ENCODE measurements at places on chromosomes 7 and 10. TPM values are rescaled to one million over a fixed set of nuclear protein-coding genes. Genes with fewer than 3 reads are reported as not detected.
A peak's percentile ranks its signal among the peaks of the same experiment; 100 is the strongest.

- H3K36me3 ChIP-seq: no peaks in the 10 kb centered on the region
- peaks cover 4% of the 10 kb centered on the region for H3K4me1 ChIP-seq
- no peaks in the 10 kb centered on the region for H3K27me3 ChIP-seq
- no peak for DNase-seq
- H3K27ac ChIP-seq: no peak overlapping the region
Measured at GRCh38 chr7:12722636-12723605, 35.5 kb downstream of the ARL4A start.

Gene COL1A2
- 300 TPM for total RNA-seq

GRCh38 chr10:4740471-4740870, 85.5 kb upstream of the AKR1E2 start:
- no peaks in the 10 kb centered on the region for H3K27me3 ChIP-seq
- no peak for DNase-seq
- no peak overlapping the region for H3K4me3 ChIP-seq
- H3K4me1 ChIP-seq: no peaks in the 10 kb centered on the region

Gene BLVRA
- 62.9 TPM for total RNA-seq

DNA sequence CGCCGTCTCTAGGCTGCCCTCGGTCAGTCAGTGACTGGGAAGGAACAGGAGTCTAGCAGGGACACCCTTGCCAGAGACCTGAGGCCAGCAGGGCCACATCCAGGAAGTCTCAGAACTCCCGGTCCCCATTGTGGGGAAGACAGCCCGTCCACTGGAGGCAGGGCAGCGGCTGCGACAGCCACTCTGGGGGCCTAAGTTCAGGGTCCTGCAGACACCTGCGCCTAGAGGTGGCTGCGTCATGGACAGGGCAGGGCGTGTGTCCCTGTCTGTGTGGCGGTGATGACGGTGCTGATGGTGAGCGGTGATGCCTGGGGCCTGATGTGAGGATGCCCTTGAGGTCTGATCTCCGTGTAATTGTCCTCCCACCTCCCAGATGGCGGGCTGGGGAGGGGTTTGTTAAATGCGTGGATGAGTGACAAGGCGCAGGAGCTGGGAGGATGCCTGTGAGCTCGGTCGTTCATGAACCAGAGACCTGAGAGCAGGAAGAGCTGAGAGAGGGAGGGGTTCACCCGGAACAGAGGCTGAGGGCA, 537.9 kb upstream of the FOXK1 start:
- H3K4me3 ChIP-seq: peak overlapping the region; percentile 7
- no peak for DNase-seq
- H3K36me3 ChIP-seq: no peaks in the 10 kb centered on the region
- H3K27ac ChIP-seq: peak overlapping the region; percentile 2

GRCh38 chr7:151058781-151059366, 515 bp upstream of the SLC4A2 start:
- peak overlapping the region; percentile 97 for H3K27ac ChIP-seq
- peak overlapping the region; percentile 81 for H3K4me3 ChIP-seq
- DNase-seq: no peak
- H3K36me3 ChIP-seq: no peaks in the 10 kb centered on the region
- H3K4me1 ChIP-seq: peaks cover 24% of the 10 kb centered on the region
- no peaks in the 10 kb centered on the region for H3K27me3 ChIP-seq

DNA sequence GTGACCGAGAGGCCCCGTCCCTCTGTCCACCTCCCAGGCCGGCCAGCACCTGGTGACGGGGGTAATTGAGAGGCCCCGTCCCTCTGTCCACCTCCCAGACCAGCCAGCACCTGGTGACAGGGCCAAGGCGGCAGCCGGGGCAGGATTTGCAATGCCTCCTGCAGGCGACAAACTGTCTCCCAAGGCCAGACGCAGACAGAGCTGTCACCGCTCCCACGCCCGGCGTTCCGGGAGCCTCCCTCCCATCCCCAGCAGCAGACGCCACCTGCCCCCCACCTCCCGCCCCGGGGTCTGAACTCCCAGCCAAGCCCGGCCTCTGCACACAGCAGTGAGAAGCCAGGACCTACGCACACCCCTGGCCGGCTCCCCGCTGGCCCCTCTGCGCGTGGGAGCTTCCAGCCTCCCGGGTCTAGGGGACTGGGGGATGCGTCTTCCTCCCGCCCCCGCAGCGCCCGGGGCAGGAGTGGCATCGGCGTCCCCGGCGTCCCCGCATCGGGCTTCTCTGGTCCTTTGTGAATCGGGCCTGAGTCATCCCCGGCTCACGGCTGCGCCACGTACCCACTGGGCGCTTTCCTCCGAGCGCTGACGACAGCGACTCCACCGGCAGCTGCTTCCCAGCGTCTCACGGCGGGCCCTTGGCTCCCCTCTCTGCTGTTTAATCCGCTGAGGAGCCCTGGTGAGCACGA, 95.1 kb upstream of the DIP2C start:
- DNase-seq: peak; percentile 67
- peak overlapping the region; percentile 42 for H3K4me3 ChIP-seq

GRCh38 chr10:129774082-129774735, 189.9 kb downstream of the EBF3 start:
- no peaks in the 10 kb centered on the region for H3K4me1 ChIP-seq
- no peaks in the 10 kb centered on the region for H3K36me3 ChIP-seq
- no peak overlapping the region for H3K4me3 ChIP-seq
- no peak overlapping the region for H3K27ac ChIP-seq

- no peaks in the 10 kb centered on the region for H3K27me3 ChIP-seq
- no peak overlapping the region for H3K4me3 ChIP-seq
- peaks cover 4% of the 10 kb centered on the region for H3K4me1 ChIP-seq
- no peak overlapping the region for H3K27ac ChIP-seq
Measured at GRCh38 chr7:66497346-66497745, 131.3 kb upstream of the KCTD7 start.

- H3K27ac ChIP-seq: no peak overlapping the region
- no peak overlapping the region for H3K4me3 ChIP-seq
- no peaks in the 10 kb centered on the region for H3K36me3 ChIP-seq
- no peaks in the 10 kb centered on the region for H3K4me1 ChIP-seq
- no peak for DNase-seq
- no peaks in the 10 kb centered on the region for H3K27me3 ChIP-seq
Measured at GRCh38 chr10:80579849-80580637, 42.3 kb downstream of the SH2D4B start.

GRCh38 chr10:70596860-70597809, 5.4 kb downstream of the PRF1 start:
- no peaks in the 10 kb centered on the region for H3K4me1 ChIP-seq
- H3K4me3 ChIP-seq: no peak overlapping the region
- DNase-seq: no peak
- no peak overlapping the region for H3K27ac ChIP-seq
- H3K27me3 ChIP-seq: no peaks in the 10 kb centered on the region

DNA sequence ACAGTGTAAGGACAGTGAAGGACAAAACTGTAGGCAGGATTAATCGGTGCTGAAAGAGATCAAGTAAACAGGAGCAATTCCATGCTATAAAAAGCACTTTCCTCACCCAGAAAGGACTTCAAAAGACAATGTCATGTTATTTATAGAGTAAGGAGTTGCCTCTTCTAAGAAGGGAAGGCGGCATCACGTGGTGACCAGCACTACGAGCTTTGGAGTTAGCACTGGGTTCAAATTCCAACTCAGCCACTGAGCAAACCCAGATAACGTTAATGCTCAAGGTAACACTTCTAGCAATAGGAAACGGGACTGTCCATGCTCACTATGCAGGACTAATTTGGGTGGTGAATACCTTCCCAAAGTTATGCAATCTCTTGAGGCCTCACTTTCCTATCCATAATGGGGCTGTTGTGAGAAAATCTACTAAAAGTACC, 715 bp upstream of the PANK1 start:
- H3K36me3 ChIP-seq: no peaks in the 10 kb centered on the region
- DNase-seq: no peak
- H3K4me3 ChIP-seq: peak overlapping the region; percentile 80
- peak overlapping the region; percentile 70 for H3K27ac ChIP-seq

Gene FGFR2
- 44.3 TPM for total RNA-seq

DNA sequence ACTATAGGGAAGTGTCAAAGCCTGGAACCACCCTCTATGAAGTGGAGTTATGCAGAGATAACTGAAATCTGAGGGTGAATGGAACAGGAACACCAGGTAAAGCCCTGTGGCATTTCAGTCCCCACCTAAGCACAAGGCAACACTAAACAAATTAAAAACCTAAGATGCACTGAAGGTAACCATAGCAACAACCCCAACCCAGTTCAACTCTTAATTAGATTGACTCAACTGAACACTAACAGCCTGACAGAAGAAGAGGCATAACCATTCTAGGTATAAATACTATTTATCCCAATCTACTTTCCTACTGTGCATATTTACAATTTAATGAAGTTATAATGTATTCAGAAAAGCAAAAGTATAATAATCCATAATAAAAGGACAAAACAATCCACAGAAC, 9.2 kb upstream of the GIMAP5 start:
- no peak for DNase-seq
- H3K27ac ChIP-seq: no peak overlapping the region
- H3K27me3 ChIP-seq: no peaks in the 10 kb centered on the region
- no peak overlapping the region for H3K4me3 ChIP-seq
- H3K4me1 ChIP-seq: no peaks in the 10 kb centered on the region

GRCh38 chr7:144869082-144869481, 33.2 kb upstream of the TPK1 start:
- DNase-seq: no peak
- H3K36me3 ChIP-seq: no peaks in the 10 kb centered on the region
- no peaks in the 10 kb centered on the region for H3K27me3 ChIP-seq
- no peak overlapping the region for H3K27ac ChIP-seq
- no peak overlapping the region for H3K4me3 ChIP-seq

- H3K27me3 ChIP-seq: no peaks in the 10 kb centered on the region
- H3K36me3 ChIP-seq: no peaks in the 10 kb centered on the region
- no peaks in the 10 kb centered on the region for H3K4me1 ChIP-seq
- no peak overlapping the region for H3K27ac ChIP-seq
Measured at GRCh38 chr10:118497227-118497626, 98.2 kb downstream of the PRLHR start.

GRCh38 chr7:100803398-100804161, 23.7 kb downstream of the EPHB4 start:
- H3K27me3 ChIP-seq: no peaks in the 10 kb centered on the region
- no peaks in the 10 kb centered on the region for H3K36me3 ChIP-seq
- H3K4me3 ChIP-seq: no peak overlapping the region

- no peak overlapping the region for H3K27ac ChIP-seq
- H3K4me1 ChIP-seq: no peaks in the 10 kb centered on the region
- DNase-seq: no peak
- no peaks in the 10 kb centered on the region for H3K27me3 ChIP-seq
- no peak overlapping the region for H3K4me3 ChIP-seq
Measured at GRCh38 chr7:71286336-71286735, 154.4 kb downstream of the GALNT17 start.

Gene FAM25G
- not detected for total RNA-seq

DNA sequence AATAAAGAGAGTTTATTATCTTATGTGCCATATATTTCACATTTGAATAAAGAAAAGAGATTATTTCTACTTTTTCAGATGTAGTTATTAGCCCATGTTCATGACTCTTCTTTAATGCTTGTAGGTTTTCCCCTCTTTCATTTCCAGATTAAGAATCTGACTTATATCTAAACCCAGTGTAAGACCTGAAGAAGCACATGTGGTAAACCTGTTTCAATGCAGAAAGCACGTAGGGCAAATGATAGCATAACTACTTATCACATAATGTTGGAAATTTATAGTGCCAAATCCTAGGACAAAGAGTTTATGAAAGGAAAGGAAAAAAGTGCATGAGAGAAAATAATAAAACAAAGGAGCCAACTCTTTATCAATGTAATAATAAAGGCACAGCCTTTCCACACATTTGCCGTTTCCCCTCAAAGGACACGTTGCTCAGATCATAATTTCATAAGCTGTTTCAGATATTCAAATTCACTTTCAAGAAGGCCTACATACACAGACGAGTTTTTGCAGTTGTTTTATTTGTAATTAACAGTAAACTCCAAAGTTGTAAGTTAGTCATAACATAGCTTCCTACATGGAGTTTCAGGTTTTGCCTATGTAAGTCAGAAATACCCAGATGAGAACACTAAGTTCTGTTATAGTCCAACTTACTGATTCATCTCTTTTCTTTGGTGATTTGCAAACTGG, 88.8 kb upstream of the MDFIC start:
- H3K4me3 ChIP-seq: no peak overlapping the region
- no peak for DNase-seq
- no peak overlapping the region for H3K27ac ChIP-seq

GRCh38 chr10:2963889-2964631, 103.3 kb upstream of the PFKP start:
- H3K4me1 ChIP-seq: no peaks in the 10 kb centered on the region
- H3K4me3 ChIP-seq: no peak overlapping the region

Gene AOC1
- total RNA-seq: 2.3 TPM

DNA sequence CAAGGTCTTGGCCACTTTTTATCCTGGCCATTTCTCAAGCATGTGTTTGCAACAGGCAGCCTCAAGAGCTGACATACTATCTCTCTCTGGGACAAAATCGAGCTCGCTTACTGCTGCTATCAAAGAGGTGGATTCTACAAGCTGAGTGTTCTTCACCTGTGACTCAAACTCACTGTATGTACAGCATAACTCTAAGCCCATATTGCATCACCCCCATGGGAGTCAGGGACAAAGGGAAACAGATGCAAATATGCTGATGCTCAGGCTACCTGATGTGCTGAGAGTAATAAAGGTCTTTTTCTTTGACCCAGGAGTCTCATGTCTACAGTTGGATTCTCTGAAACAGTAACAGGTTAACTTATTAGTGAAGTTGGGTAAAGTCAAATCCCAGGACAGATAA, 45.2 kb downstream of the PCLO start:
- H3K4me3 ChIP-seq: no peak overlapping the region
- no peaks in the 10 kb centered on the region for H3K36me3 ChIP-seq
- no peak overlapping the region for H3K27ac ChIP-seq
- no peaks in the 10 kb centered on the region for H3K27me3 ChIP-seq
- H3K4me1 ChIP-seq: no peaks in the 10 kb centered on the region

DNA sequence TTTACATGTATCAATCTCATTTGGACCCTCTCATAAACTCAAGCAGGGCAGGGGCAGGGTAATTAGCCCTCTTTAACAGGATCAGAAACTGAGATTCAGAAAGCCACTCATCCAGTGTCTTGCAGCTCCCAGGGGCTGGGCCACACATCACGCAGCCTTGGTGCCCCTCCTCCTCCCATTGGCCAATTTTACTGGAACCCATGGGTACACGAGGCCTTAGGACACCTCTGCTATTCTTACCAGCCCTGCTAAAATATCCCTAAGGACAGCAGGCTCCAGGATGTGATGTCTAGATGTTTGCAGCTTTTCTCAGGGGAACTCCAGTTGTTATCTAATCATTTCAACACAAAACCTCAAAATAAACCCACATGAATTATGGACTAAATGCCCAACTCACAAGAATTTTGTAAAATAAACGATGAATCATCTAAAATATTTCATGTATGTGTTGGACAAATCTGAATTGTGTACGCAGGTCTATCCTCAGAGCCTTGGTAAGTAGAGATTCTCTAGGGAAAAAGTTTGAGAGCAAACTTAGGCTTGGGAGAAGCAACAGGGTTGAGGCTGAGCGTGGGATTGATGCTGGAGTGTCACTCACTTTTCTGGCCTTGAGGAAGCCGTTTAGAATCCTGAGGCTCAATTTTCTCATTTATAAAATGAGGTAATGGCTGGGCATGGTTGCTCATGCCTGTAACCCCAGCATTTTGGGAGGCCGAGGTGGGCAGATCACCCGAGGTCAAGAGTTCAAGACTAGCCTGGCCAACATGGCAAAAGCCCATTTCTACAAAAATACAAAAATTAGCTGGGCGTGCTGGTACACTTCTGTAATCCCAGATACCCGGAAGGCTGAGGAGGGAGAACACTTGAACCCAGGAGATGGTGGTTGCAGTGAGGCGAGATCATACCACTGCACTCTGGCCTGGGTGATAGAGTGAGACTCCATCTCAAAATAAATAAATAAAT, 69.7 kb upstream of the TNS3 start:
- DNase-seq: no peak
- no peaks in the 10 kb centered on the region for H3K36me3 ChIP-seq
- no peaks in the 10 kb centered on the region for H3K27me3 ChIP-seq
